ENCODE measurements at places on chromosomes 2 and 18.
A peak's percentile ranks its signal among the peaks of the same experiment; 100 is the strongest.

DNA sequence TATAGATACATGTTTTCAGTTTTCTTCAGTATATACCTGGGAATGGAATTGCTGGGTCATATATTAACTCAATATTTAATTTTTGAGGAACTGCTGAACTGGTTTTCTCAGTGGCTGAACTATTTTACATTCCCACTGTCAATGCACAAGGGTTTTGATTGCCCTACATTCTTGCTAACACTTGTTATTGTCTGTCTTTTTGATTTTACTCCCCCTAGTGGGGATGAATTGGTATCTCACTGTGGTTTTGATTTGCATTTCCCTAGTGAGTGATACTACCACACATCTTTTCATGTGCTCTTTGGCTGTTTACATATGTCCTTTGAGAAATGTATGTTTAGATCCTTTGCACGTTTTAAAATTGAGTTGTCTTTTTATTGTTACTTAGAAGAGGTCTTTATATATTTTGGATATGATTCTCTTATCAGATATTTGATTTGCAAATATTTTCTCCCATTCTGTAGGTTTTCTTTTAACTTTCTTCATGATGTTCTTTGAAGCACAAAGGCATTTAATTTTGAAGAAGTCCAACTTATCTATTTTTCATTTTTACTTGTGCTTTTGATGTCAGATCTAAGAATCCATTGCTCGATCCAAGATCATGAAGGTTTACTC lies 36.2 kb downstream of the ASB1 start:
- DNase-seq, result no peak

DNA sequence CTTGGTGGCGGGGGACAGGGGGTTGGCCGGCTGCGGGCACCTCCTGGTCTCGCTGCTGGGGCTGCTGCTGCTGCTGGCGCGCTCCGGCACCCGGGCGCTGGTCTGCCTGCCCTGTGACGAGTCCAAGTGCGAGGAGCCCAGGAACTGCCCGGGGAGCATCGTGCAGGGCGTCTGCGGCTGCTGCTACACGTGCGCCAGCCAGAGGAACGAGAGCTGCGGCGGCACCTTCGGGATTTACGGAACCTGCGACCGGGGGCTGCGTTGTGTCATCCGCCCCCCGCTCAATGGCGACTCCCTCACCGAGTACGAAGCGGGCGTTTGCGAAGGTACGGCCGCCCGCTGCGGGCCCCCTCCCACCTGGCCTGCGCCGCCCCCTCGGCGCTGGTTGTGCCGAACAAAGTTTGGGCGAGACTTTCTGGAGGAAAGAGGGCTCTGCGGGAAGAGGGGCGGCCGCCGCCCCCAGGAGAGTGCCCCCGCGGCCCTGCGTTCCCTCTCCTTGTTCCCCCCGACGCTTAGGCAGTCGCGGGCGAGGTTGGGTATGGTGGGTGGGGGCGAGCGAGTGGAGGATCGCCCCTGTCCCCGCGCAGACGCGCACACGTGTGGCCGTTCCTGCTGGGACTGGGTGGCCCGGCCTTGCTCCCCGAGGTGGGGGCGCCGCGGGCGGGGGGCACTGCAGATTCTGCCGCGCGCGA lies 866 bp downstream of the CRIM1 start:
- DNase-seq, result peak; percentile 40

DNA sequence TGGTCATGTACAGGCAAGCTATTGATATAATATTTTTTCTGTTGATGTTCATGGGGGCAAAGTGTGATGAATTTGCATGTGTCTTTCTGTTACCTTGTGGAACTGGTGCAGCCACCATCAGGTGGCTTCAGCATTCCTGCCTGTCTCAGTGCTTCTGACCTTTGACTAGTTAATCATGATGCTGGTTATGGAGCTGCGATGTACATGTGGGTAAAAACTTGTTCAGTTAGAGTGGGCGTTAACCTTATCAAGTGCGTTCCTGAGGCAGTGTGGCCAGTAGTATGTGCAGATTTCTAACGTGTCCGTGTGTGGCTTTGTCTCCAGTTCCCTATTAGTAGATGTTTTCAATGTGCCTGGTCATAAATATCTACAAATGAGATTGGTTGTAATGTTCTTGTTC lies 127.4 kb upstream of the ZSWIM2 start:
- DNase-seq, result no peak

GRCh38 chr2:235692076-235692475 lies 198.2 kb downstream of the AGAP1 start:
- no peak for DNase-seq

DNA sequence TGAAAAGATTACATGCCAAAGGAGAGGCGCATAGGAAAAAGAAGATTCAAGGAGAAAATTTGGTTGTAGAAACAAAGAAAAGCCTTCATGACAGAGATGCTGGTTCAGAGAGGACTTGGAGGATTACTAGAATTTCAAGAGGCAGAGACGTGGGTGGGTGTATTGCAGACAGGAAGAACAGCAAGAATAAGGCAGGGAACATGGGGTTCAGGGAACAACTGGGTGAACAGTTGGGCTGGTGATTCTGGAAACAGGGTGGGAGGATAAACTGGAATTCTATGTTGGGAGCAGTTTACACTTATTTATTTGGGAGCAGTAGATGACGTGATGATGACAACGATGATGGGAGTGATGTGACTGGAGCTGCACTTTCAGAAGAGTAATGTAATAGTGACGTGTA lies 18.4 kb upstream of the GMCL1 start:
- DNase-seq, result no peak

- DNase-seq, result no peak
Measured at GRCh38 chr2:165743442-165743841, 50.6 kb downstream of the GALNT3 start.

- no peak for DNase-seq
Measured at GRCh38 chr2:132384491-132385151, 32.0 kb upstream of the GPR39 start.

DNA sequence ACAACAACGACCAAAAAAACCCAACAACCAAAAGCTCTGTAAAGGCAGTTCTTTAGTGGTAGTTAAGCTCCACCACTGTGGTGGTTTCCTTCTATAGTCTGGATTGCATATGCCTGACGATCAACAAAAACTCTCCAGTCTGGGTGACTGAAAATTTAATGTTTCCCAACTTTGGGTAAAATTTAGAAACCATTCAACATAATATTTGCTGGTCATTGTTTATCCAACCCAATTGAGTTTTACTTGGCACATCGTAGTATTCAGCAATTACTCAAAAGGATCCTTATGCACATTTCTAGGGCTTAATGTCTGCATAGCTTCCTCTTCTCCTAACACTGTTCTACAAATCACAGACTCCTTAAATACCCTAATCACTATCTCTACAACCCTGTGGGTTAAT lies 1080.2 kb upstream of the NRXN1 start:
- no peak for DNase-seq

DNA sequence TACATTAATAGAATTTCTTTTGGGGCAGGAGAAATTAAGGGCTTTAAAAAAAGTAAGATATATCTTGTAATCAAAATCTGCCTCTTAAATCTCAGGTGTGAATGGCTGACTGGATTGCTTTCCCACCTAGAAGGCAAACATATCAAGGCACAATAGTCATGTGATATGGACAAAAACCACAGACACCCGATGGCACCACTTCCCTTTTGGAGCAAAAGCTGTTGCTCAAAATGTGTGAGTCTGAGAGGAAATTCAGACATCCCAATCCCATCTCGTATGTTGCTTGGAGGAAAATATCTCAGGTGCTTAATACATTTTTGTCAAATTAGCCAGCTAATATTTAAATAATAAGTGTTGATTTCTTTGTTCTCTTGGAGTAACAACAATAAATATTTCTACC lies 120.7 kb downstream of the KCNF1 start:
- DNase-seq, result no peak

- no peak for DNase-seq
Measured at GRCh38 chr2:203396667-203397066, 68.5 kb downstream of the ABI2 start.

DNA sequence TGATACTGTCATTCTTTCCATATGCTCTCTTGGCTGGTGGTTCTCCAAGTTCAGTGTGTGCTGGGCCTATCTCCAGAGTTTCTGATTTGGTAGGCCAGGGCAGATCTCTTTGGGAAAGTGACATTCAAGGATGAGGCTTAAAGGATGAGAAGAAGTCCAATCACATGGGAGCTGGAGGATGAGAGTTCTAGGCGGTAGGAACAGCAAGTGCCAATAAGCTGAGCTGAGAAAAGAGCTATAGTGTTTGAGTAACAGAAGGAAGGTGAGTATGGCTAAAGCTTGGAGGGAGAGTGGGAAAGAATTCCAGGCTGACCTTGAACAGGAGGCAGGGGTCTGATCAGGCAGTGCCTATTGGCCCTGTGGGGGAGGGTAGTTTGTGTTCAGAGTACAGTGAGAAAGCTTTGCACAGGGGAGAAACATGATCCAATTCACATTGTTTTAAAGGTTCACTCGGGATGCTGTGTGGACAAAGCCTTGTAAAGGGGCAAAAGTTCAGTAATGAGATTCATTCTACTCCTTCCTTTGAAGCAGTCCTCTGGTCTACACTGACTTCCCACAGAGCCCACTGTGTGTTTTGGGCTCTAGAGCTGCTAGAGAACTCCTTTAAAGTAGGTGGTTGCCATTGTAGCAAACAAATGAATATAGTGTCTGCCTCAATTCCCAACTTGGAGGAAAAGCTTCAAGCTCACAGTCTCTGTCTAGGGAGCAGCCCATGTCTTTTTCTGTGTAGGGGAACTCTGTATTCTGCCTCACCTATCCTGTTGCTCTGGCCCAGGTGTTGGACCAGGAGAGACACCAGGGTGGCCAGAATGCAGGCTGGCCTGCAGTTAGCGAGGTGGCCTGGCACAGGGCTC lies 81.8 kb downstream of the FASTKD2 start:
- no peak for DNase-seq

GRCh38 chr18:74507097-74507881 lies 11.1 kb downstream of the CNDP2 start:
- no peak for DNase-seq

- no peak for DNase-seq
Measured at GRCh38 chr2:16303273-16303577, 362.4 kb downstream of the CYRIA start.

DNA sequence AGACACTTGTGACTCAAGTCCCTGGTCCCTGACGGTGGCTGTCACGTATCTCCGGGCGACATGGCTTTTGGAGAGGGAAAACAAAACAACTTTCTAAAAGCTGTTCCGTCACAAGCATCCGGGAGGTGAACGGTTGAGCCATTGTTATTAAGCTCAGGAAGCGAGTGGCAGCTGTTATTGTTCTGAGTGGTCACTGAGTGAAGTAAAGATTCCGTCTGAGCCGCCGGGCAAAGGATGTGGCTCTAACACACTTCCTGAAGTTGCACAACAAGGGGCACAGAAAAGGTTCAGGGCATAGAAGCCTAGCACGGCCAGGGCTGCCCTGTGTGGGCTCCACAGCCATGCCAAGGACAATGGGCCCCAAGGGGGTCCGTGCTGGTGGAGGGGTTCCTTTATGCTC lies 24.3 kb downstream of the INPP5D start:
- DNase-seq, result peak; percentile 53

DNA sequence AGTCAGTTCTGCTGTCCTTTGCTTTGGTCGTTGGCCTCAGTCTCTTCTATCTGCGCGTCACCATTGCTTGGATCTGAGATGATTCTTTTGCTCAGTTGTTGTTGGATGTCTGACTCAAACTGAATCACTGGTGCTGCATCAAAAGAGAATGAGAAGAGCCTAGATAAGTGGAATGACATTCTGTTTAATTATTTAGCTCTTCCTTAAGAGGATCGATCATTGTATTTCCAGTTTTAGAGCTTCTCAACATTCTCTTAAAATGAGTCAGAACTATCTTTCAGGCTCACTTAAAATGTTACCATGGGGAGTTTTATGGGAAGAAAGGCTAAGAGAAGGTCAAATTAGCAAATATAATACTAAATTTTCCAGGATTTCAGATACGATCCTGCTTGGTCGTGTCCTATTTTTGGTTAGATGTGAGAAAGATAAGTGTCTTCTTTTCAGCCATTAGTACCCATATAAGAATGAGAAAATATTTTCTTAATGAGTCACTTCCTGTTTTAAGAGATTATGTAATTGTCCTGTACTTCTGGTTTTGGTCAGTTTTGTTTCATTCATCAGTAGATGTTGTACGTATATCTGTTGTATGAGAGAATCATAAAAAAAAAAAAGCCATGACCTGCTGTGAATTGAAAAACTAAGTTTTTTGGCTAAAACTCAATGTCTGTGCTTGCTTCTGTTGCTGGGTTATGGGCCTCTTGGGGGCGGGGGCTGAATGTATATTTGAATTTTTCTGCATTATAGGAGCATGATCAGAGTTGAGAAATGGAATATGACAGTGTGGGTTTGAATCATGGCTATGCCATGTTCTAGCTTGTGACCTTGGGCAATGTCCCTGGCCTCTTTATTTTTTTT lies 31.6 kb upstream of the CASP10 start:
- no peak for DNase-seq

- no peak for DNase-seq
Measured at GRCh38 chr2:230885463-230886130, 20.9 kb downstream of the ITM2C start.

DNA sequence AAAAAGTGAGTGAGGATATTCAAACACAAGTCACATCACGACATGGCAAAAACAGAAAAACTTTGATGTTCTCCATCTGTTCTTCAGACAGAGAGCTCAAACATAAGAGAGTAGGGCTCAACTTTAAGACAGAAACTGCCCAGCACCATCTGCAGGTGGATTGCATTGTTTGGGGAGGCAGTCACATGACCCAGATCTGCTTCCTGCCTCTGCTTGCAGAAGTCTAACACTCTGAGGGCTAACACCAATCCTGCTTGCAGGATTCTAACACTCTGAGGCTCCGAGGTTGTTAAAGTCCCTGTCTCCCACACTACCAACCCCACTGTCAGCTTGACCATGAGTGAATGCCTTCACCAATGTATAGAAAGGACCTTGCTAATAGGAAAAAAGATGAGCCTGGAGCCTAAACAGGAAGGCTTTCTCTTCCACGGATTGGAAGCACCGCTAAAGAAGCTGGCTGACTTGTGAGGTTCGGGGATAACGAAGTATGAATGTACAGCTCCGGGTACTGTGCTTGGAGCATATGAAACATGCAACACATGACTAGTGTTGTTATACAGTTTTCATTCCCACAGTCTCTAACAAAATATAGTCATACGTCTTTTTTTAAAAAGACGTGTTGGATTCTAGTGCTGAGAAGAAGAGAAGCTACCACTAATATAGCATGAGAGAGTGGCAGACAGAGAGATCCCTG lies 176.6 kb upstream of the CREB1 start:
- DNase-seq, result peak; percentile 17

DNA sequence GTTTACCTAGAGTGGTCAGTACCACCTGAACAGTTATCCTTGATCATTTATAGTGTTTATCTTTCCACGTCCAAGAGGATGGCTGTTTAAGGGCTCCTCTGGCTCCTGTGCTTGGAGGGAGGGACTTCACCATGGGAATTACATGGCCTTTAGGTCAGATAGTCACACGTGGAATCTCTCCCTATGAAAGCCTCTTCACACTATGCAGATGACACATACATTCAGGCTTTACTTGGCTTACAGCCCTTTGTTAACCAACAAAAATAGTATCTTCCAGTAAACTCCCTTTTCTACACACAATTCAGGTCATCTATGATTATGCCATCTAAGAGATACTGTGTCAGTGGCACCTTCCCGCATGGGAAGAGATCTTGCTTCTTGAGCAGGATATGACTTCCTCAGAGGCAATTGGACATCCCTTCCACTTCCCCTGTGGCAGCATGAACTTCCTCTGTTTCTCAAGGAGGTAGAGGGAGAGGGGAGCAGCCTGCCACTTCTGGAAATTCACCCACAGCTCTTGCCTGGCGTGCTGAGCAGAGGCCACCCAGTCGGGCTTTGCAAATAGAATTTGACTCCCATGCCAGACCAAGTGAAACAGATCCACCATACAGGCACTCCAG lies 53.5 kb downstream of the COLEC12 start:
- DNase-seq, result no peak

GRCh38 chr18:39776766-39777165 lies 2178.3 kb upstream of the PIK3C3 start:
- no peak for DNase-seq

- no peak for DNase-seq
Measured at GRCh38 chr2:133512121-133512520, 56.1 kb downstream of the NCKAP5 start.

Measured in stimulated activated CD4-positive, alpha-beta T cell treated with anti-CD3 and anti-CD28 coated beads, Interleukin-1b, Interleukin-23, amount 100 ng/mL, for 48 hours (primary cell).